ENCODE measurements at places on chromosomes 12 and 14. TPM values are rescaled to one million over a fixed set of nuclear protein-coding genes. Genes with fewer than 3 reads are reported as not detected.

GPR135 gene
- polyA plus RNA-seq: 0.79 TPM

IAPP gene
- 126 TPM for polyA plus RNA-seq

EFS gene
- polyA plus RNA-seq: 2.3 TPM

FGF23 gene
- not detected for polyA plus RNA-seq

PMEL gene
- polyA plus RNA-seq: 2.9 TPM

CACNA2D4 gene
- 5.8 TPM for polyA plus RNA-seq

SLC22A17 gene
- 8.4 TPM for polyA plus RNA-seq

TAPBPL gene
- 8.9 TPM for polyA plus RNA-seq

ASPG gene
- 0.67 TPM for polyA plus RNA-seq

KERA gene
- 0.03 TPM for polyA plus RNA-seq

KRT83 gene
- not detected for polyA plus RNA-seq

ACAD10 gene
- polyA plus RNA-seq: 10.6 TPM

ADIPOR2 gene
- polyA plus RNA-seq: 26.7 TPM

ATL1 gene
- polyA plus RNA-seq: 1.6 TPM

PIWIL1 gene
- polyA plus RNA-seq: not detected

LBHD2 gene
- 0.09 TPM for polyA plus RNA-seq

CIROP gene
- 0.56 TPM for polyA plus RNA-seq

KCNC2 gene
- polyA plus RNA-seq: not detected

PRICKLE1 gene
- polyA plus RNA-seq: 1.1 TPM

ZCRB1 gene
- 17.7 TPM for polyA plus RNA-seq

RGS6 gene
- polyA plus RNA-seq: 1.9 TPM

OASL gene
- polyA plus RNA-seq: 2.2 TPM

CLEC12A gene
- polyA plus RNA-seq: 0.34 TPM

GLIPR1L1 gene
- polyA plus RNA-seq: not detected

BICDL1 gene
- 7.4 TPM for polyA plus RNA-seq

TTC8 gene
- 12.1 TPM for polyA plus RNA-seq

TMEM132C gene
- 3.1 TPM for polyA plus RNA-seq
